Spleen (tissue), 13 donors: ENCODE measurements at places on chromosomes 7 and 10.

- no peak for DNase-seq
Measured at GRCh38 chr10:111968647-111969046, 214.9 kb downstream of the GPAM start.

GRCh38 chr7:114755856-114756255 lies 166.0 kb upstream of the MDFIC start:
- no peak for DNase-seq

DNA sequence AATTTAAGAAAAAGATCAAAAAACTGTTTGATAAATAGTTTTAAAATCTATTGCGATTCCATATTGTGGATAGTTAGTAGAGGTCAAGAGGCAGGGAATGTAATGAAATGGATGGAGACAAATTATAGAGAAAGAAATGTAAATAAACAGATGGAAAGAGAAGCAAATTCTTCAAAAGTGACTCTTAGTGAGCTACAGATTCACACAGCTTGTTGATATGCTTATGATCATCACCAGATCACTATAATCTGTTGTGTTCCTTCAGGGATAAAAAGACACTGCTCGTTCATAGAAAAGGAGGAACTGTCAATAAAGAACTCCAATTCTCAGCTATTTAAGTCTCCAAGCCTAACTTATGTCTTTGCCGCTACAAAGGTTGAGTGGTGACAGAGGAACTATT lies 251.4 kb upstream of the SEMA3C start:
- no peak for DNase-seq

GRCh38 chr7:121587435-121587834 lies 191.3 kb upstream of the FAM3C start:
- no peak for DNase-seq

GRCh38 chr10:17580885-17581284 lies 36.3 kb downstream of the HACD1 start:
- no peak for DNase-seq

GRCh38 chr7:167976-168791 lies 24.2 kb upstream of the FAM20C start:
- peak; percentile 56 for DNase-seq

DNA sequence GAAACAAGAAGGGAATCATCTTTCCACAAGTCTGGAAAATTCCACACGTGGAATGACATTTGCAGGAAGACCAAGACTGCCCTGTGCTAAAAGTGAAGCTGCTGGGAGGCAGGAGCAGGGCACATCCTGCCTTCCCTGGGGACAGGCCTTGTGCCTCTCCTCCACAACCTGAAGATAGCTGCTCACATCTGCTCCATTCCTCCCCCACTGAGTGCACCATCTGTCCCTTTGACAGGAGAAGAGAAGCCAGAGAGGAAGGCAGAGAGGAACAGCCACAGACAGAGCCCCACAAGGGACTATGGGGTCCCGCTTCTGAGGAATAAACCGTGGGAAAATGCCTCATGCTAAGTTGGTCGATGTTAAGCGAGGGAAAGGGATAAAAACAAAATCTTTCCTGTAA lies 15.9 kb upstream of the FAM171A1 start:
- no peak for DNase-seq

- DNase-seq: no peak
Measured at GRCh38 chr10:132946311-132946710, 3.9 kb upstream of the CFAP46 start.

DNA sequence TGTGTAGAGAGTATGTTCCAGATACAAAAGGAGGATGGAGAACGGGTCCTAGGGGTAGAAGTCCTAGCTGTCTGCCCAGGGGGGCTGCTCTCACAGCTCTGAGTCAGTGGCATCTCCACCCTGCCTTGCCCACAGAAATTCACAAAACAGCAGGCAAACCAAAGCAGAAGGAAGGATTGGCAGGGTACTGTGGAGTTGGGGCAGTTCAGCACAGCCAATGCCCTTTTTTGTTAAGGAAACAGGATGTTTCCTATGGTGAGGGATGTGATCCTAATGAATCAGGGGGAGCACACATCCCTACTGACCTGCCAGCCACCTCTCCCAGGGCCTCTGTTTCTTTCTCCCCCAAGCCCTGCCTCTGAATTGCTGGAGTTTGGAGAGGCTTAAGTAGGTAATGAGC lies 457.6 kb downstream of the PLXNA4 start:
- DNase-seq: no peak

DNA sequence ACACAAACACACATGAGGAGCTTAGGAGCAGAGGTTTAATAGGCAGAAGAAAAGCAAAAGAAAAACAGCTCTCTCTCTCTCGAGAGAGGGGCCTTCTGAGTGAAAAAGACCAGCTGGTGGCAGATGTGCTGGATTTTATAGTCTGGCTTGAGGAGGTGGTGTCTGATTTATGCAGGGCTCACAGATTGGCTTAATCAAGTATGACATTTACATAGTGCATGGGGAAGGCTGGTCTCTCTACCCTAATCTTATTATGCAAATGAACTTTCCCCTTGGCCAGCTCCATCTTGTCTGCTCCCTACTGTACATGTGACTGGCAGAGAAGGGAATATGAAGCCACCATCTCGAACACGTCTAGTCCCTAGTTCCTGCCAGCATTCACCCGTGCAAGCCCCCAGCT lies 219.5 kb upstream of the ZNF804B start:
- DNase-seq: no peak

- DNase-seq: no peak
Measured at GRCh38 chr7:102889851-102890250, 22.9 kb upstream of the LRRC17 start.

DNA sequence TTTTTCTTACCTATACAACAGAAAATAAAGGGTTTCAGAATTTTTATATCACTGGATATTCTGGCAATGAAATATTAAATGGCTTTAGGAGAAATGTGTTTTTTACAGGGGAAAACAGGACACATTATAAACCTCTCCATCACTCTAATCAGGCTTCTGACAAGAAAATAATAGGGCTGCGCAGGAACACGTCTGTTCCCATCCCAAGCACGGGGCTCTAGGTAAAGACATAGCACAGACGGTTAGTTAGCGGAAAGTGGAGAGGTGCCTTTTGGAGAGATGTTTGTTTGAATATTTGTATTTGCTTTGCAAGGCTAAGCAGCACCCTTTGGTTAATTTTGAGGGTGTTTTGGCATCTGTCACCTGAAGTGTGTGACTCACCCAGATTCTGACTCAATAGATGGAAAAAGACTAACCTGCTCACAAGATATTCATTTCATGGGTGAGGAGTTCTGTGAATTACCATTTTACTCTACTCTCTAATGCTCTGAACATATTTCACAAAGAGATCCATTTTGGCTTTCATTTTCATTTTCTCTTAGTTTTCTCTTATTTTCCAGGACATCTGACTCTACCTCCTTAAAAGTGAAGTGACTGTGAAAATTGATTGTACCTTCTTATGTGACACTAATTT lies 174.5 kb upstream of the AKR1E2 start:
- DNase-seq: no peak

DNA sequence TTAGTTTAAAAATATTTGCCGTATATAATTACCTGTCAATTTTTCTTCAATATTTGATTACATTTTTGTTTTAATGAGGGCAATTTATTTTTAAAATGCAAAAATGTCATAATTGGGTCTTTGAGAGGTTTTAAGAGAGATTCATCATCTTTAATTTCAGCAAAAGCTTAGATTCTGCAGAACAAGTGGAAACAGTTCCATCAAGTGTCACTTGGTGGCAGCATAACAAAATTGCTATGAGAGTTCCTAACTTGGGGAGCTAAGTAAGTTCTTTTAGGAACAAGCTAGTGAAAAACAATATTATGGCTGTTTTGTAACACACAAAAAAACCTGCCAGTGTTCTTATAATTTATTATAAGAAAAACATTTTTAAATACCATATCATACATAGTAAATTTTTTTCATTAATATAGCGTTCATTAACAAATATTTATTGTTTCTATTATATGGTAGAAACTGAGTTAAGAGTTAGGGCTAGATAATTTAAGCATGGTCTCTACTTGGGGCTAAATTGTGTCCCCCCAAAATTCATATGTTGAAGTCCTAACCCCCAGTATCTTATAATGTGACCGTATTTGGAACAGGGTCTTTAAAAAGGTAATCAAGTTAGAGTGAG lies 155.2 kb downstream of the MAGI2 start:
- DNase-seq: no peak
